Anterior cingulate cortex (tissue), 58 donors: ENCODE measurements at places on chromosomes 5 and 9.

DNA sequence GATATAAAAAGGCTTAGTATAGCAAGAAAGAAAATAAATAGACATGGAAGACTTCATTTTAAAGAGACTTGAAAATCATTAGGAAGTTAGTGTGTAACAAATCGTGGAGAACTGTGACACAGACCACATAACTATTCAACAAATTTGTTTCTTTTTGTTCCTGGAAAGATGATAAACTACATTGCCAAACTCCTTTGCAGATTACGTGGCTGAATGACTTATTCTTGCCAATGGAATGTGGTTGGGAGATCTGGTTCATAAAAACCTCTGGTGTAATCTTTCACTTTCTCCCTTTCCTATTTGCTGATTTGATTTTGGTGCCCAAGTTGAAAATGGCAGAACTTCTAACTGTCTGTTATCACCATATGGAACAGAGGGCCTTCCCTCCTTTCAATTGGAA is 328.9 kb upstream of the MEF2C start:
- no peak for DNase-seq

DNA sequence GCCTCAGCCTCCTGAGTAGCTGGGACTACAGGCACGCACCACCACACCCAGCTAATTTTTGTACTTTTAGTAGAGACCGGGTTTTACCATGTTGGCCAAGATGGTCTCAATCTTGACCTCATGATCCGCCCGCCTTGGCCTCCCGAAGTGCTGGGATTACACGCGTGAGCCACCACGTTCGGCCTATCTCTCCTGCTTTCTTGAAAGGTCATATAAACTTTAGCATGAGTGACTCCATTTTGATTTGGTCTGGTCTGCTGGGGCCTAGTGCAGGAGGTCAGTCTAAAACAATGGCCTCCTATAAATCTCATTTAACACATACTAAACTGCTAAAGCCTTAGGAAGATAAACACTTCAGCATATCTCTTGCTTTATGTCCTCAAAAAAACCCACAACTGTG is 50.6 kb upstream of the GLDC start:
- no peak for DNase-seq

GRCh38 chr9:33458444-33458843 is 11.1 kb upstream of the AQP3 start:
- no peak for DNase-seq

DNA sequence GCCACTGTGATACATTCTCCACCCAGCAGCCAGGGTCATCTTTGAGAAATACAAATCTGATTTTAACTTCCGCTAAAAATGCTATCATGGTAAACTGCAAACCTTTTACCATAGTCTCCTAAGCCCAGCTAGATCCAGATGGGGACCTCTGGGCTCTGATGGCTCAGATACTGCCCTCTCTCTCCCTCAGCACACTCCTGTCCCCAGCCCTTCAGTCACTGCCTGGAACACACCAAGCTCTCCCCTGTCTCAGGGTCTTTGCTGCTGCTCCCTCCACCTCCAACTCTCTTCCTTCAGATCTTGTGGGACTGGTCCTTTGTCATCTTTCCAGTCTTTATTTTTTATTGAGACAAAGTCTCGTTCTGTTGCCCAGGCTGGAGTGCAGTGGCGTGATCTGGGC is 65.1 kb downstream of the SPRY4 start:
- no peak for DNase-seq

DNA sequence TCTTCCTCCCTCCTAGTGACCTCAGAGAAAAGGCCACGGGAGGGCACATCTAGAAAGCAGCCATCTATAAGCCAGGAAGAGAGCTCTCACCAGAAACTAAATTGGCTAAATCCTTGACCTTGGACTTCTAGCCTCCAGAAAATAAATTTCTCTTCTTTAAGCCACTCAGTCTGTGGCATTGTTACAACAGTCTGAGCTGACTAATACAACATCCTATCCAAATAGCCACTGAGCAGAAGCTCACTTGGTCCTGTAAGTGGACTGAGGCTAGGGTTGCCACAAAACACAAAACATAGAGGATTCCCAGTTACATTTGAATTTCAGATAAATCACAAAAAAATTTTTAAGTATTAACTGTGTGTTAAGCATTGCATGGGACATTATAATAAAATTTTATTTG is 383.4 kb downstream of the MLLT3 start:
- DNase-seq = no peak

DNA sequence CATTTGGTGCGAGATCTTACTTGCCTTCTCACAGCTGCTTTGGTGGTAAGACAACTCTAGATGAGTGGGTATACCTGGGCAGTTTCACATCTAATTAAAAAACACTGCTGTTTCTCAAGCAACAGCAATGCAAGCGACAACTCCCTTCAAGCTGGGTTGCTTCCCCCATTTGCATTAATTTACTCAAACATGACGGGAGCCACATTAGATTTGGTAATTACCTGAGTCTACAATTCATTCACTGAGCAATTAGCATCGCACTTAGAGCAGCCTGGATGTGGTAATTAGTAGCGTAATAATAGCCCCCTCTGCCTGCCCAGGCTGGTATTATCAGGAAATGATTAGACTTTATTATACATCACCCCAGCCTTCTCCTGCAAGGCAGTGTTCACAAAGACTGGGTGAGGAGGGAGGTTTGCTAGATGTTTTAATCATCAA is 73.4 kb downstream of the FBXO38 start:
- no peak for DNase-seq

- no peak for DNase-seq
Measured at GRCh38 chr5:127316011-127316410, 25.4 kb downstream of the MEGF10 start.

GRCh38 chr5:75608870-75609269 is 2.4 kb upstream of the ANKDD1B start:
- no peak for DNase-seq

GRCh38 chr9:115980976-115981375 is 172.6 kb upstream of the PAPPA start:
- no peak for DNase-seq
